ENCODE measurements at places on chromosomes 16 and 17.

DNA sequence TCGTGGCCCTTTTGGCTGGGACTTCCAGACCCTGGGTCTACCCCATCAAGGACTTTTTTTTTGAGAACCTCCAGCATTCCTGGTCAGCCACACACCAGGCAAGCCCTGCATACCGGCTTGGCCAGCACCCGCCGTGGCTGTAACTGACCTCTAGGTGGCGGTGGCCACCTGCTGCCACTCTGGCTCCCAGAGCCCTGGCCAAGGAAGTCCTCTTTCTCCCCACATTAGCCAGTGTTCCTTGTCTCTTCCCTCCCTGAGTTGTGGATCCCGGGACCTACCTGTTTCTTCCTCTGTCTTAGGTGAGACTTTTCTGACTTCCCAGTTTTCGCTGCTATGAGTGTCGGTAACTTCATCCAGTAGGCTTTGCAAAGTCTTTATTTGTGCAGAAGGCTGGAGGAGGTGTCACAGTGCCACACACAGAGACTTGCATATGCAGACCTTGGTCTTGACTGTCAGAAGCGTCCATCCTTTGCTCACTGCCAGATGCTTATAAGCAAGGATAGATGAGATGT, 348.3 kb downstream of the CPPED1 start:
- no peak for DNase-seq

DNA sequence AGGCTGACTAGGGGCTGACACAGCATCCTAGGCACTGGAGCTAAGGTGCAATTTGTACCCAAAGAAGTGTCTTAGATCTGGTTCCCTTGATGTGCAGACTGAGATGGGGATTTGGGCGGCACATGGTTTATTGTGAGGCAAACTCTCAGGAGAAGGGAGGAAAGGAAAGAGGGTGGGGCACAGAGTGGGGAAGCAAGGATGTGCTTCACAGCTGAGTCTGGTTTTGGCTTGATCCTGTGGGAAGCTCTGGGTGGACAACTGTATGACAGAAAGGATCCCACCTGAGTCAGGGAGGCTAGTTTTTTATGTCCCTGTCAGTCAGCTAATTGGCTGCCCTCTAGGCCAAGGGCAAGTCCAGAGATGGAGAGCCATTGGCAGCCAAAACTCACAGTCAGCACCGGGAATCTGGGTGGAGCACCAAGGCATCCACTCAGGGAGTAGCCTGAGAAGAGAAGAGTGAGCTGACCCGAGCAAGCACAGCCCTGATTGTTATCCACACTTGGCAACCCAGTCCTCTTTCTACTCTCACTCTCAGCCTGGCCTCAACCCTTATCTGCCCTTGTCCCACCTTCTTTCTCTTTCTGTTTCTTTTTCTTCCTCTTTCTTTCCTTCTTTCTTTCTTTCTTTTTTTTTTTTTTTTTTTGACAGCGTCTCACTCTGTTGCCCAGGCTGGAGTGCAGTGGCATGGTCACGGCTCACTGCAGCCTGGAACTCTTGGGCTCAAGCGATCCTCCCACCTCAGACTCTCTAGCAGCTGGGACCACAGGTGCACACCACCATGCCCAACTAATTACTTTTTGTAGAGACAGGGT, 12.0 kb downstream of the ARL4D start:
- no peak for DNase-seq

DNA sequence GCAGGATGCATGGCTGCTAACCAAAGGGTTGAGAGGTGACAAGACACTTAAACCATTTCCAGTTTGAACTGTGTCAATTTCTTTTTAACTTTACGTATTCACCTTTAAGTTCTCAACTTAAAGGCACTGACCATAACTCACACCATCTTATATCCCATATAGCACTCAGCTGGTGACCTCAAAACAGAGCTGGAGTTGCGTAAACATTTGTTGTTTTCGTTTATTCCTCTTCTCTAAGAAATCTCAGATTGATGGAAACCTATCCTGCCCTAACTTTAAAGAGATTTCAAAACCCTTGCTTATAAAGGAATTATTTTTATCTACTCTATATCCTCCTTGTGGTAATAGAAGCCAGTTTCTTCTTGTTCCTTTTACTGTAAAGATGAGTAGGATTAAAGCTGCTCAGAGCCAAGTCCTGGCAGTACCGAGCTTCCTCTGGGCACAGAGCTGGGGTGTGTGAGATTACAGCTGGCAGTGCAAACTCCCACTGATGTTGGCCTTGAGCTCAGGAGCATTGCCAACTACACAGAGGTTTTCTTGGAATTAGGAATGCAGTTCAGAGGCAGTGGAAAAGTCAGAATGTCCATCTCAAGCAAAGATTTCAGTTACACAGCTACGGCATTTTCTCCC, 1.3 kb downstream of the KCTD2 start:
- DNase-seq, result no peak

DNA sequence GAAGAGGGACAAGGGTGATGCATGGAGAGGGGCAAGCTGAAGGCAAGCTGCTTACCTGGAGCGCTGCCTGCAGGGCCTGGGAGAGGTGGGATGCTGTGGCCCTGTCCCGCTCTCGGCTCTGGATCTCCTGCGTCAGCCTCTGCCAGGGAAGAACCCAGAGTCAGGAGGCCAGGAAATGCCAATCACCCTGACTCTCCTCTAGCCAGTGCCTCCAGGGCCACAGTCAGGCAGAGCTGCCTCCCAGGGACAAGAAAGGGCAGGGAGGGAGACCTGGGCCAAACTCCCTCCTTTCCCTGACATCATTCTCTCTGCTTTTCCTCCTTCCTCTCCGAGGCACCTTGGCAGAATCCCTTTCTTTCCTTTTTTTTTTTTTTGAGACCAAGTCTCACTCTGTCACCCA, 11.3 kb downstream of the CDK3 start:
- no peak for DNase-seq

- DNase-seq, result no peak
Observed at GRCh38 chr16:15635926-15636325, 7.0 kb downstream of the MARF1 start.

DNA sequence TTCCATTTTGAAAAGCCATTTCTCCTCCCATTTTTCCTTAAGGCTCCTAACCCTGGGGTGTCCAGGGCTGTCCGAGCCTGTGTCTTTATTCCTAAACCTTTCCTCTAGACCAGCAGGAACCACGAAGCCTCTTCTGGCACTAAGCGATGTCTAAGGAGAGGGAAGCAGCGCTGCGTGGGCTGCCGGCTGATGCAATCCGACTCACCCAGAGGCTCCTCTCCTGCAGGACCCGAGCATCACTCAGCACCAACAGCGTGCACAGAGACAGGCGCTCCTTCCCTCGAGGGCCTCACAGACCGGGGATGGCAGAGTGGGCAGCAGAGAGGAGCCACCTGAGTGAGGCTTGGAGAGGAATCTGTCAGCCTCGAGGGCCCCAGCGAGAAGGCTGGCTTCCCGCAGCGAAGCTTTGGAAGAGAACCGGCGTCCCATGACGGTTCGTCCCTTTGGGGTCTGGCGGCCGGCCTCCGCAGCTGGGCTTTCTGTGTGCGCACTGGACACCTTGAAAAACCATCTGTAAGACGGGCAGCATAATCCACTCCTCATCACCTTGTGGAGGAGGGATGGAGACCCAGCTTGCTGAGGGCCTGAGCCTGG, 174.3 kb downstream of the FOXL1 start:
- DNase-seq, result no peak

DNA sequence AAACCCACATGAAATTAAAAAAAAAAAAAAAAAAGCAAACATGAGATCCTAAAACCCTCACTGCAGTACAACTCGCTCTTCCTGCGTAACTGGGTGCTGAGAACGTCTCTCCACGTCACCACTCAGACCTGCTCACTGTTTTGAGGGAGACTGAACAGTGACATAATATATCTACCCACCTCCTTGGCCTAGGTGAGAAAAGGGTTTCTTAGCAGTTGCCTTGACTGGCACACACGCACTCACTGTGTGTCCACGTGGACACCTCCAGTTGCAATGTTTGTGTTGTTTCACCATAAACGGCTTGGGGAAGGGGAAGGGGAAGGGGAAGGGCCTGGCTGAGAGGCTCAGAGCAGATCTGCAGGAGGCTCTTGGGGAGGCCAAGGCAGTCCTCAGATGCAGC, 32.0 kb downstream of the FANCA start:
- DNase-seq, result no peak

DNA sequence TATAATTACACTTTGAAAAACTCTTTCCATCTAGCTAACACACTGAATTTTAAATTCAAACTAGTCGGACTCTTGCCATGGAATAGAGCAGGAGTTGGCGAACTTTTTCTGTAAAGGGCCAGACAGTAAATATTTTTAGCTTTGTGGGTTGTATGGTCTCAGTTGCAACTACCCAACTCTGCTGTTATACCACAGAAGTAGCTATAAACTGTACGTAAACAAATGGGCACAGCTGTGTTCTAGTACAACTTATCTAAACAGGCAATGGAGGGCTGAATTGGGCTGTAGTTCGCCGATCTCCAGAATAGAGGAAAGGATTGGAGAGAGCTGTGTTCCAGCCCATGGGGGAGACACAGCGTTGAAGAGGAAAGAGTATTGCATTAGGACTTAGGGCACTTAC, 8.7 kb downstream of the CNTROB start:
- DNase-seq, result no peak

- no peak for DNase-seq
Observed at GRCh38 chr16:84318091-84318975, 23.7 kb downstream of the WFDC1 start.

DNA sequence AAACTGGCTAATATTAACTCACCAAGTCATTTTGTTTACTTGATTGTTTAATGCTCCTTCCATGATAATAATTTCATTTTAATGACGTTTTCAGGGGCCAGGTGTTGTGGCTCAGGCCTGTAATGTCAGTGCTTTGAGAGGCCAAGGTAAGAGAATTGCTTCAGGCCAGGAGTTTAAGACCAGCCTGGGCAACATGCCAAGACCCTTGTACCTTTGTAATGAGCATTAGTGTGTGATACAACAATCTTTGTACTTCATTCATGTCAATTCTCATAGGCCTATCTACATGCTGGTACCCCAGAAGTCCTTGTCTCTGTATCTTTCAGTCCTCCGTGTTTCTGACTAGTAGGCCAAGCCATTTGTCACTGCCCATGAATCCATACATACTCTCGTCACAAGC, 296.9 kb downstream of the ZFHX3 start:
- no peak for DNase-seq

DNA sequence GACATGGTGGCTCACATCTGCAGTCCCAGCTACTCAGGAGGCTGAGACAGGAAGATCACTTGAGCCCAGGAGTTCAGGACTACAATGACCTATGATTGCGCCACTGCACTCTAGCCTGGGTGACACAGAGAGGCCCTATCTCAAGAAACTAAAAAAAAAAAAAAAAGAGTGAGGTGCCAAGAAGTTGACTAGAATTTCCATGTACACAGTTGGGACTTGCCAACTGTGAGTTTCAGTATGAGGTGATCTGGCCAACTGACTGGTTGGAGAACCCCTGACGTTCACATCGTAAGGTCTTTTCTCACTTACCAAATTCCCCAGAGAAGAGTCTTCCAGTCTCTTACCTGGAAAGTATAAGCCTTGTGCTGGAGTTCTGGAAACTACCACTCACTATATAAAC, 3.1 kb upstream of the MED11 start:
- DNase-seq, result no peak

- no peak for DNase-seq
Observed at GRCh38 chr16:68762996-68763756, 26.1 kb downstream of the CDH1 start.

GRCh38 chr16:82882982-82883835, 256.4 kb downstream of the CDH13 start:
- DNase-seq, result no peak

DNA sequence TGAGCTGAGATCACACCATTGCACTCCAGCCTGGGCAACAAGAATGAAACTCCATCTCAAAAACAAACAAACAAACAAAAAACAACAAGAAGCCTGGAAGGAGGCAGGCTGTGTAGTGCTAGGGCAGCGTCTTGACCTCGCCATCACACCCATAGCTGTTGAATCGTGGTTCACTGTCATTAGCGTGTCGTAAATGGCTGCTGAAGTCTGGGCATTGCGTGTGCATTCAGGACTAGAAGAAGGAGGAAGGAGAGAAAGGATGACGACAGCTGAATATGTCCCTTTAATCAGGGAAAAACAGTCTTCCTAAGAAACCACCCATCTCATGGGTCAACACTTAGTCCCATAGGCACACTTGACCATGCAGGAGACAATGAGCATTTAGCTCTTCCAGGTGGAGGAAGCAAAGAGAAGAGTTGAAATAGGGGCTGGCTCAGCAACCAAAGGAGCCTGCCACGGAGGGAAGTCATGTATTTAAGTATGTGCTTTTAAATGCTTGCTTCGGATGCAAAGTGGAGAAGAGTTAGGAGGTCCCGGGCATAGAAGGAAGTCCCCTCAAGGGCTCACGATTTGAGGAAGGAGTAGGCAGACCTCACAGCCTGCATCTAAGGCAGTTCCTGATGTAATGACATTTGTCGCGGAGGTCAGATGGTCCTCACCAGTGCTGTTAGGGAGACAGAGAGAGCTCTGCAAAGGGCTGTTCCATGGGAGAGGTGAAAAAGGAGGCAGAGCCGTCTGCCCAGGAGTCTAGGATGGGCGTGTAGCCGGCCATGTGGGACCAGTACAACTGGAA, 8.8 kb downstream of the PRSS22 start:
- no peak for DNase-seq

DNA sequence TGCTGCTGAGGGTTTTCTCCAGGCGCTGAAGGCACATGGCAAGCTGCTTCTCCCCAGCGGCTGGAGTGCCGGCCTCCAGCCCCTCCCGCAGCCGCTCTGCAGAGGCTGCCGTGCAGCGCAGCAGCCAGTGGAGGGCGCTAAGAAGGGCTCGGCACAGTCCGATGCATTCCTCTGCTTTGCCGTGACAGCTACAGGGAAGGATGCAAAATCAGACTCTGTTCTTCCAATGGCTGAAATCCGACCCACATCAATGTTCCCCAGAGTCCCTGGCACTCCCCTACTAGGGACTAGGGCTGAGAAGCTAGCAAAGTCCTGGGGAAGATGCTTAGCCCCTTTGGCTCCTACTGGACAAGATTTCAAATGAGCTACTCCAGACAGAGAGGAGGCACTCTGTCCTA, 19.0 kb downstream of the MED24 start:
- no peak for DNase-seq

- no peak for DNase-seq
Observed at GRCh38 chr16:16137110-16137509, 86.2 kb downstream of the ABCC6 start.

- DNase-seq, result no peak
Observed at GRCh38 chr16:86905302-86905701, 327.0 kb downstream of the FOXL1 start.

- no peak for DNase-seq
Observed at GRCh38 chr16:83928341-83929055, 24.5 kb upstream of the OSGIN1 start.

- DNase-seq, result no peak
Observed at GRCh38 chr17:74251051-74251450, 23.0 kb upstream of the DNAI2 start.

DNA sequence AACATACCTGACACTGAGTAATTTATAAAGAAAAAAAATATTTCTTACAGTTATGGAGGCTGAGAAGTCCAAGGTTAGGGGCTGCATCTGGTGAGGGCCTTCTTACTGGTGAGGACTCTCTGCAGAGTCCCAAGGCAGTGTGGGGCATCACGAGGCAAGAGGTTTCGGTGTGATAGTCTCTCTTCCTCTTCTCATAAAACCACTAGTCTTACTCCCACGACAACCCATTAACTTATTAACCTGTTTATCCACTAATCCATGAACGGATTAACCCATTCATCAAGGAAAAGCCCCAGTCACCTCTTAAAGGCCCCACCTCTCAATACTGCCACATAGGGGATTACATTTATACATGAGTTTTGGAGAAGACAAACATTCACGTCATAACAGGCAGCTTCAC, 20.1 kb downstream of the CIITA start:
- DNase-seq, result no peak

GRCh38 chr17:51869387-51869786, 289.1 kb downstream of the CA10 start:
- DNase-seq, result no peak
